ENCODE measurements at places on chromosomes 11 and 22.
A peak's percentile ranks its signal among the peaks of the same experiment; 100 is the strongest.

DNA sequence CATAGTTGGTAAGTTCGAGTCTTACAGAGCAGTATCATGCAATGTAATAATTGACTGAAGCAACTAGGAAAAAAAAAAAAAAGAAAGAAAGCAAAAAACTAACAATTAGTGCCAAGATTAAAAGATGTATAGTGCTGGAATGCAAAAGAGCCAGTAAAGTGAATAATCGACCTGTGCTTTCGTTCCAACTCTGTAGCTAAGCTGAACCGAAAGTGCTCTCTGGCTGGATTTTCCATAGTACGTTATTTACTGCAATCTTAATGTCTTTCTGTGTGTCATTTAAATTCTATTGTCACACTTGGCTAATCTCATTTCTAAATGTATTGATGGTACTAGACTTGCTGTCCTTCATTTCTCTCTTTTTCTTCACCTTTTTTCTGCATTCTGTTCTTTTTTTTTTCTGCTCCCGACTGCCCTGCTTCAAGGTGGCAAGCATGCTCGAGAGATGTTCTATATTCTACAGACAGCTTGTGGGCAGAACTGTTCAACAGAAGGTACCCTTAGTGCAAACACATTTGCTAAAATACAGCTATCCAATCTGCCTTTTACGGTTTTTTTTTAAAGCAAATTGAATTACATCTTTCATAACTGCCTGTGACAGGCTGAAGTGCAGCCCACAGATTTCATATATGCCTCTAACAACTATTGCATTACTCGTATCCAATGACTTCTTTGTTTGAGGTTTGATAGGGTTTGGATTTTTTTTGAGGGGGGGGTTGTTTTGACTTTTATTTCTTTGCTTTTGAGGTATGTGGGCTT lies 204.2 kb upstream of the MTNR1B start:
- no peak for DNase-seq

DNA sequence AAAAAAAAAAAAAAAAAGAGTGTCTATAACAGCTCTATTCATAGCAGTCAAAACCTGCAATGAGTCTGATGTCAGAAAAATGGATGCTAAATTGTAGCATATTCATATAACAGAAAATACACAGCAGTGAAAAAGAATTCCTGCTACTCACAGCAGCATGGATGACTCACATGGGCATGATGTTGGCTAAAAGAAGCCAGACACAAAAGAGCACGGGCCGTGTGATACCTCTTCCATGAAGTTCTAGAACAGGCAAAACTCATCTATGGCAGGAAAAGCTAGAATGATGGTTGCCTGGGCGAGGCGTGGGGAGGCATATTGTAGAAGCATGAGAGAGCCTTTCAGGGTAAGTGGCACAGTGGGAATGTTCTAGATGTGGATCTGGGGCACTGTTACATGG lies 18.9 kb downstream of the PLAAT3 start:
- no peak for DNase-seq

DNA sequence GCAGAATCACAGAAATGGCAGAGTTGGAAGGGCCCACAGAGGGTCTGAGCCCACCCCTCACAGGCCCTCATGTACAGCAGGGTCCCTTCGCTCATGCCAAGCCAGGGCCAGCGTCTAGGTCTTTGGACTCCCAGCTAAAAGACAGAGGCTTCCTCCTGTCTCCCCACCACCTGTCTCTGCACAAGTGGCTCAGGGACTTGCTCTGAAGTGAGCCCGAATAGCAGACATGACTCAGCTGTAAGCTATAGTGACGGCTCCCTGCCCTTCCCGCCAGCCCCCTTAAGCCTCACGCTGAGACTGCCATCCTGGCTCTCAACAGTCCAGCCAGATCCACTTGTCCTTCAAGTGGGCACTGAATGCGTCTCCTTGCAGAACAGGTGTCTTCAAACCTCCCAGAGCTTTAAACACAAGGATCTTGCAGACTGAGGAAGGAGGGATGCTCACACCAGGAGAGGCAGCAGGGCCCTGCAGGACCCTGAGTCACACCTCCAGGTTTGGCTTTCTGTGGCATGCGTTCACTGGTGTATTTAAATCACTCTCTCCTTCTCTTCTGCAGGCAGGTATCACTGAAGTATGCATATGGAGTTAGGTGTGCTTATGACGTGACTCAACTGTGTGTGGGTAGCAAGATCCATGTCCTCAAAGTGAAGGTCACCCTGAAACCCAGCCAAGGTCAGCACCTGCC lies 154.9 kb downstream of the CACNA1I start:
- no peak for DNase-seq

DNA sequence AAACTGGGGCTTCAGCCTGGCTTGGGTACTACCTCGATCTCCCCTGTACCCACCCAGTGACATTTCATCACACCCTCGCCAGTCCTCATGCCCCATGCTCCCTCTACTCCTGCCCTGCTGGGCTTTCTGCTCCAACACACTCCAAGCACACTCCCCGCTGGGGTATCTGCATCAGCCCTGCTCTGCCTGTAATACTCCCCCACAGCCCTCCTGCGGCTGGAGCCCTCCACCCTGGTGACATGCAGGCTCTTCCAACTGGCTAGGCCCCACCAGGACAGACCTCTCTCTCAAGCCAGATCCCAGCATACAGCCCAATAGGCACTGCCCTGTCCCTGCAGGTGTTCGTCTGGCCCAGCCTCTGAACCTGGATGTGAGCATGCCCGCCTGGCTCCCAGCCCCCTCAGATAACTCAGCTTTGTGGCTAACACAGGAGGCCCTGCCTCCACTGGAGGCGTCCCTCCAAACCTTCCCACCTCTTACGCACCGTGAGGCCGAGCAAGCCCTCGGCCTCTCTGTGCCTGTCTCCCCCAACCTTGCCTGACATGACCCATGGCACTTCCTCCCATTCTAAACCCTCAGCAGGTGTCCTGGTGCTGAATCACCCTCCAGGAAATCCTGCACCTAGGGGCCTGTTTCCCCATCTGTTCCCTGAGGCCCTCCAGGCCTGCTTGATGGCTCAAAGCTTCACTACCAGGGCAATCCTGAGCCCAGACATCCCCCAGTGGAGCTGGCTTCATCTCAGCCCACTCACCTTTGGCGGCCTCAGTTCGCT lies 33.5 kb upstream of the TXNRD2 start:
- DNase-seq, result no peak

DNA sequence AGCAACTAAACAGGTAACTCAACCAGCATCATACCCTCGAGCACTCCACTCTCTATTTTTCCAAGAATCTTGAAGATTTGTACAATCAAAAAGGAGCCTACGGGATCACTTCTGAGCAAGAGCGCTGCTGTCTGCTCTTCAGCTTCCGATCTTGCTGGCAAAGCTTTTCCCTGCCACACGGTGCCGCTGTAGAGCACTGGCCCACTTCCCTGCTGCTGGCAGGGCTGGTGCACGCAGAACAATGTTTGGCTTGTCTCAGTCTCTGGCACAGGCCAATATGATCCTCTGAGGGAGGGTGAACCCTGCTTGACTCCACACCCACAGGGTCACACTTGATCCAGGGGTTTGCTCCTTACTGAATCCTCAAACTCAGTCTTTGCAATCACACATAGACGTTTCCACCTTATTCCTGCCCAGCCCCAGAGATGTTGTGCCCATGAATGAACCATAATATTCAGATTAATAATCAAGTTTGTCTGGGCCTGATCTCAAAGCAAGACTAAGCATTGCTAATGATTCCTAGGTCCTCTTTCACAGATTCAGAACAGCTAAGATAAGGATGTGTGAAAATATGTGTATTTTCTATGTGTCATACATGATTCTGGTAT lies 536.6 kb downstream of the SOX6 start:
- DNase-seq, result no peak

- DNase-seq, result no peak
These were observed 80.0 kb upstream of the CRTAM start for GRCh38 chr11:122758339-122758738.

DNA sequence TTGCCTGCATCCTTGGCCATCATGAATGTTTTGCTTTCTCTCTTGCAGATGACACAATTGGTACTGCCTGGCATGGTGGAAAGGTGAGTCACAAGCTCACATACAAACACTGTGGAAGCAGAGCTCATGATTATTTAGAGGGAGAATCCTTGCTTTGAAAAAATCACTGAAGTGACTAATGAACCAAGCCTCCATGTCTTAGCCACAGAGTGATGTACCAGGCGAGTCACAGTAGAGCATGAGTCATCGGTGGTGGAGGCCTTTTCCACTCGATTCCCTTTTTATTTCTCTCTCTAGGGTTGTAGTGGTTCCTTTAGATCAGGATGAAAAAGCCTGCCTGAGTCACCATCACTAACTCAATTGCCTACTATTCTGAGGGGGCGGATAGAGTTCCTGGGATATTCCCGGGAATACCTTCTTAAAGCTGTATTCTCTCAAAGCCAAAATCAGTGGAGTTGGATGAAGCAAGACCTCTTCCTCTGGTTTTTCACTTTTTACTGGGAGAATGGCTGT lies 49.6 kb upstream of the ALKBH3 start:
- DNase-seq, result no peak

GRCh38 chr11:926341-926916 lies 759 bp downstream of the AP2A2 start:
- peak; percentile 49 for DNase-seq

DNA sequence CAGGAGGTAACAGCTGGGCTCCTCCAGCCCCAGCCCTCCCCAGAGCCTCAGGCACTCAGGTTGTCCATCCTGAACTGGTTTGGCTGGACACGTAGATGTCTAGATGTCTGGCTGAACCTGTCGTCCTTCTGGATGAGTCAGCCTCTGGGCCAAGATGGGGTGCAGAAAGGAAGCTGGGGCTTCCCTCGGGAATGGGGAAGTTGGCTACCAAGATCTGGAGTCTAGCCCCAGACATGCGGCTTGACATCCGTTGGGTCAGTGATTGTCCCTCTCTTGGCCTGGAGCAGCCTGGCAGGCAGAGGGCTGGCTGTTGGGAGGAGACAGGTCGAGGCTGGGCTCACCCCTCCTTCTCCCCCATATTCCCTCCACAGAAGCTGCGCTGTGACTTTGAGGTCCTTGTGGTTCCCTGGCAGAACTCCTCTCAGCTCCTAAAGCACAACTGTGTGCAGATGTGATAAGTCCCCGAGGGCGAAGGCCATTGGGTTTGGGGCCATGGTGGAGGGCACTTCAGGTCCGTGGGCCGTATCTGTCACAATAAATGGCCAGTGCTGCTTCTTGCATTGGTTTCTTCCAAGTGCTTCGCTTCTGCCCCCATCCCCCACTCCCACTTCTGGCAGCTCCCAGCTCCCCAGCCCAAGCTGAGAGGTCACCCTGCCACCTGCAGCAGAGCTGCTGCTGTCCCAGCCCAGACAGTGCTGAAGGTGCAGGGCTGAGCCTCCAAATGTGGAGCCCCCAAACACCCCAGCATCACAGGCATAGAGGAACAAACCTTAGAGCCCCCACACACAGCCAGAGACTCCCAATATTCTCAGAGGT lies 1.3 kb downstream of the CST6 start:
- no peak for DNase-seq

GRCh38 chr11:17792161-17792560 lies 57.6 kb downstream of the KCNC1 start:
- no peak for DNase-seq

DNA sequence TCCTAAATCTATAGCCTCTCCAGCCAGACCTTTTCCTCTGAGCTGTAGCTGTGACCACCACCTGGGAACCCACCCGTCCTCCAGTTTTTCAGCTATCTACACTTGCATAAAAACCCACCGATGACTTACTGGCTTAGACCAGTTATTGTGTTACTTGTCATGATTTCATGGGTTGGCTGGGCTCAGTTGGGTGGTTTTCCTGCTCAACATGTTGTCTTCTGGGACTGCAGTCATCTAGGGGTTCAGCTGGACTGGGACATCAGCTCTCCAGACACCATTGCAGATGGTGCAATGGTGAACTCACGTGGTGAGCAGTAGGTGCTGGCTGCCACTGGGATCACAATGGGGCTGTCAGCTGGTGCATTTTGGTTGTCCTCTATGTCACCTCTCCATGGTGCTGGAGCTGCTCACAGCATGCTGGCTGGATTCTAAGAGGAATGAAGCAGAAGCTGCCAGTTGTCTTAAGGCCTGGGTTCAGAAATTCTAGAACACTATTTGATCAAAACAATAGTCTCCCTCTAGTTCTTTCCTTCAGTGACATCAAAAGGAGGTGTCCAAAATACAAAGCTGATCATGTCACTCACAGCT lies 1.3 kb upstream of the SYT13 start:
- no peak for DNase-seq

GRCh38 chr11:28110108-28110820 lies 2.1 kb downstream of the METTL15 start:
- DNase-seq, result peak; percentile 75

DNA sequence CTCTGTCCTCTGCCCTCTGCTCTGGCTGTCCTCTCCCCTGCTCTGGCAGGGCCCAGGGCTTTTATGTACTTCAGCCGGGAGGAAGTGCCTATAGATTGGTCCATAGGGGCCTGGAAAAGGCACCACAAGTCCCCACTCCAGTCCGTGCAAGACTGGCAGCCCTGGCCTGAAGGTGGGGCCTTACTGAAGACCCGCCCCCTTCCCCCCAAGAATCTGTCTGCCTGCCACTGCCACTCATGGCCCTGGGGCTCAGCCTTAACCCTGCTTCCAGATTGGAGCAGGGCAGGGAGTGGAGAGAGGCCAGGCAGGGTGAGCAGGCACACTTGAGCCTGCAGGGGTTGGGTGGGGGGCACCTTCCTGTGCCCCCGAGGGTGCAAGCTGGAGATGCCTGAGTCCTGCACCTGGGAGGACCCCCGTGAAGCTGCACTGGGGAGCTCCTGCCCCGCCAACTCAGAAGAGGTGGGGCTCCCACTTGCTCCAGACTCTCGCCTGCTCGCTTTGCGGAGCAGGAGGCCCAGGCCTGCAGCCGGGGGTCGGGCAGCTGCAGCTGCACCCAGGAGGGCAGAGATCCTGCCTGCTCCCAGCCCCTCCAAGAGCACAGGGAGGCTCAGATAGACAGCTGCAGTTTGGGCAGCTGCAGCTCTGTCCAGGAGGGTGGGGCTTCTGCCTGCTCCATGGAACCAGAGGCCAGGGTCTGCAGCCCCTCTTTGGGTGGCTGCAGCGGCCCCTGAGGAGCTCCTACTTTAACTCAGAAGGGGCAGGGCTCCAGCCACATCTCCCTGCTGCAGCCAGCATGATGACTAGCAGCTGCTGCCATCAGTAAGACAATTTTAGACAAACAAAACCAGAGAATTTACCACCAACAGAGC lies 51.0 kb upstream of the SC5D start:
- DNase-seq, result peak; percentile 31

GRCh38 chr11:19734171-19734570 lies 21.5 kb downstream of the NAV2 start:
- no peak for DNase-seq

DNA sequence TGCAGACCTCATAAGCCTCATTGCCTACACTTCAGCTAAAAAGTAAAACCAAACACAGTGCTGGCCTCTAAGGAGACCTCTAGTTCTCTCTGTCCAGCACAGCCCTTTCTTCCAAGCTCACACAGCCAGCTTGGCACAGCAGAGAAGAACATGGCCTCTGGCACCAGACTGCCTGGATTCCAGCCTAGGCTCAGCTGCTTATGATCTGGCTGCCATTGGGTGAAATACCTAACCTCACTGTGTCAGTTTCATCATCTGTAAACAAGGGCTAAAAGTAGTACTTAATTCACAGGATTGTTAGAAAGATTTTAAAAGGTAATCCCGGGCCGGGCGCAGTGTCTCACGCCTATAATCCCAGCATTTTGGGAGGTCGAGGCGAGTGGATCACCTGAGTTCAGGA lies 9.9 kb upstream of the ACER3 start:
- no peak for DNase-seq

- DNase-seq, result no peak
These were observed 42.2 kb downstream of the FAT3 start for GRCh38 chr11:92266806-92267205.
